ENCODE measurements at places on chromosomes 3 and 15.
A peak's percentile ranks its signal among the peaks of the same experiment; 100 is the strongest.

GRCh38 chr3:44923632-44924456 is 49.4 kb downstream of the TGM4 start:
- DNase-seq, result no peak

DNA sequence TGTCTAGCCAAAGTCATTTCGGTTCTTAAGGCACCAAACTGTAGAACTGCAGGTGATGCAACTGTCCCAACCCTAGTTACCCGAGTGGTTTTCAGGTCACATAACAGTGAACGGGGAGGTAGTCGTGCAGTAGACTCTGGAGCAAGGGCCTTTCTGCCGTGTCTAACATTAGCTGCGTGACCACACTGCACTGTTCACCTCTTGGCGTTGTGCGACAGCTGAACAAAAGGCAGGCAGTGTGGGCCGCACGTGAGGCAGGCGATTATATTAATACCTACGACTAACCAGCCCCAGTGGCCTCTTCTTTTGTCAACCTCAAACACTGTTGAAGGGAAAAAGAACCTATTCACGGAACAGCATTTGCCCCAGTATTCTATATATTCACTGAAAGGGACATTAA is 2.8 kb downstream of the LRRN1 start:
- no peak for DNase-seq

DNA sequence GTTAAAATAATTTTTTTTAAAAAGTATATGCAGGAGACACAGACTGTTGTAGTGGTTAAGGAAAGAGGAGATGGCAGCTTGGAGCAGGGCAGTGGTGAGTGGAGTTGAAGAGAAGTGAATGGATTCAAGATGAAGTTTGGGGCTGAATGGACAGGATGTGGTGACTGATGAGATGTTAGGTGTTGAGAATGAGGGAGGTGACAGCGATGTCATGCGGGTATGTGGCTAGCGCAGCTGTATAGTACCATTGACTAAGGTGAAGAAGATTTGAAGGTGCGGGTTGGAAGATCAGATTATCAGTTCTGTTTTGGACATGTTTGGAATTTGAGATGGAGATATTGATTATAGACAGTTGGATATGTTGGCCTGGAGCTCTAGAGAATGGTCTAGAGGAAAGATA is 20.1 kb downstream of the FBXO22 start:
- DNase-seq, result no peak

DNA sequence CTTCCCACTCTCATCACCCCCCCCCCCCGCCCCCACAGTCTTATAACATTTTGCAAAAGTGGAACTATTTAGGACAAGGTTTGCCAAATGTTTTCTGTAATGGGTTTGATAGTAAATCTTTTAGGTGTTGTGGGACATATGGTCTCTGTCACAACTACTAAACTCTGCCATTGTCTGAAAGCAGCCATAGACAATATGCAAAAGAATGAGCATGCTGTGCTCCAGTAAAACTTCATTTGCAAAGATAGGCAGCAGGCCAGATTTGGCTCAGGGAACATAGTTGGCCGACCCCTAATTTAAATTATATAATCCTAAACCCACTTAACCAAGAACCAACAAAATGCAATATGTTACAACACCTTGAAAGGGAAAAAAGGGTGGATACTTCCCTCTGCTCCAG is 46.4 kb downstream of the TIPARP start:
- no peak for DNase-seq

GRCh38 chr3:148962513-148962912 is 28.8 kb upstream of the GYG1 start:
- peak; percentile 46 for DNase-seq

DNA sequence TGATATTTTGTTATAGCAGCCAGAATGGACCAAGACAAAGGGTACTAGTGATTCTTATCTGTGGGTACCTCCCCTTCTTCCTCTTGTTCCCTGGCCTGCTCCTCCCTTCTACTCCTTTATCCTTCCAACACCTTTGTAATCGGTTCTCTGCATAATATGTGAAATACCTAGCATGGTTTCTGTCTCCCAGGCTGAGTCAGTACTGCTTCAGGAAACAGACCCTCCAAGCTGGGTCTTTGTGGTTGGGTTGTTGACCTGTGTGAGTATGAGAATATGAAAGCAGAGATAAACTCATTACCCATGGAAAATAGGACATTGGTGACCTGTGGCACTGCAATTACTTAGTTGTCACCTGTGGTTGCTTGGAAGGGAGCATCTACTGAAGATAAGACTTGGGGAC is 69.3 kb upstream of the KLF13 start:
- no peak for DNase-seq

GRCh38 chr15:101058735-101059134 is 139.6 kb downstream of the LRRK1 start:
- DNase-seq, result no peak
